ENCODE measurements at places on chromosomes 4 and X. TPM values are rescaled to one million over a fixed set of nuclear protein-coding genes. Genes with fewer than 3 reads are reported as not detected.

The NAP1L3 gene
- 0.82 TPM for total RNA-seq

The PHKA1 gene
- 3.7 TPM for total RNA-seq

The IBSP gene
- not detected for total RNA-seq

The TEC gene
- total RNA-seq, result 0.24 TPM

The CYP2U1 gene
- 5.5 TPM for total RNA-seq

The PCSK1N gene
- 8.9 TPM for total RNA-seq

The PRR27 gene
- total RNA-seq, result not detected

The HDX gene
- total RNA-seq, result 9.6 TPM

The FDCSP gene
- not detected for total RNA-seq

The DCLK2 gene
- total RNA-seq, result 10.0 TPM

Data from glomerular endothelial cell (primary cell).